Hypothalamus (tissue), 51 donors: ENCODE measurements at places on chromosomes 6 and 20.

DNA sequence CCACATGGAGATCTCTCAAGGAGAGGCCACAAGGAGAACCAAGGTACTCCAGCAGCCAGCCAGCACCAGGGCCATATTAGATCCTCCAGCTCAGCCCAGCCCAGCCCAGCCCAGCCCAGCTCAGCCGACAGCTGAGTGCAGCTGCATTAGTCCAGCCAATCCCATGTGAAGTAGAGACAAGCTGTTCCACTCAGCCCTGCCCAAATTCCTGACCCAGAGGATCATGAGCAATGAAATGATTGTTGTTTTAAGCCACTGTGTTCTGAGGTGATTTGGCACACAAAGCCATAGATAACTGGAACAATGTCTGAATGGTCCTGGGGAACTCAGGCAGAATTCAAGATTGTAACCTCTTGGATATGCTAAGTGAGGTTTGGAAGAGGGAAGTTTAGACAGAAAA lies 59.5 kb upstream of the BMP2 start:
- no peak for DNase-seq

DNA sequence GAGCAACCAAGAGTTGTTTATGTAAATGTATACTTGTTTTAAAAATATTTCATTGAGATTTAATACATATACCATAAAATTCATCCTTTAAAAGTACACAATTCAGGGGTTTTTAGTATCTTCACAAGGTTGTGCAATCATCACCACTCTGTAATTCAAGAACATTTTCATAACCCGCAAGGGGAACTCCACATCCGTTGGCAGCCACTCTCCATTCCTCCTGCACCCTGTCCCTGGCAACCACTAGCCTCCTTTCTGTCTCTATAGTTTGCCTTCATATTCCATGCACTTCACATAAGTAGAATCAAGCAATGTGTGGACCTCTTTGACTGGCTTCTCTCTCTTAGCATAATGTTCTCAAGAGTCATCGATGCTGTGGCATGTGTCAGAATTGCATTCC lies 104.2 kb upstream of the PDE10A start:
- DNase-seq = no peak

DNA sequence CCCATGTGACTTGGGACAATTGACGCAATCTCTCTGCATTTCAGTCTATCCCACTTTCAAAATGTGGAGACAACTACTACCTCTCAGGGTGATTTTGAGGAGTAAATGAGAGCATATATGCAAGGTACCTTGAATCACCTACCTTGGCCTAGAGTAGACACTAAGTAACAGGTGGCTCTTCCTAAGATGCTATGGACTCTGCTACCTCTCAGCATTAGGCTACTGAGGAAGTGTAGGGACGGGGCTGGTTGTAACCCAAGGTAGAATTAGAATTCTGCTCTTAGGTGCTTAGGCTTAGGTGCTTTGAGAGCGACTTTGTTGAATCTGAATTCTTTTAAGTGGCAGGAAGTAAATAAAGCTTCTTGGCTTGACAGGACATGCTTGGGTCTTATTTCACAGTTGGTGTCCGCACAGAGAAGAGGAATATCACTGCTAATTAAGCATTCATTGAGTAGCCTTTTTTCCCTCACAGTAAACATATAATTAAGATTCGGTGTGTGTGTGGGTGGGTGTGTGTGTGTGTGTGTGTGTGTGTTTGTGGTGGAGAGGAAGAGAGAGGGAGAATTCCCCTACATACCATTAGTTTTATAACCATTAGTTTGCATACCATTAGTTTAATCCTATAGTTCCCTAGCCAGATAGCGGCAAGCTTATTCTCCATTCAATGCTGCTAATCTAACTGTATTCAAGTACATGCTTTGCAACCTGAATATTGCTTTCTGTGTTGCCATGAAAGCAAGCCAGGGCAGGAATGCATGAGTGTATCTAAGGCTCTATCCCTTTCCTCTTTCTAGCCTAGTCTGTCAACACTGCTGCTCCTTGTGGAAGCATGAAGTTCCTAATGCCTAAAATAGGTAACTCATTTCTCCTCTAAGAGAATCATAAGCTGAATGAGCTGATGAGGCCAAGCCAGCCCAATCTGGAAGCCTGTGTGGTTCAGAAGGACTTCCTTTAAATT lies 112.5 kb downstream of the IPCEF1 start:
- no peak for DNase-seq

DNA sequence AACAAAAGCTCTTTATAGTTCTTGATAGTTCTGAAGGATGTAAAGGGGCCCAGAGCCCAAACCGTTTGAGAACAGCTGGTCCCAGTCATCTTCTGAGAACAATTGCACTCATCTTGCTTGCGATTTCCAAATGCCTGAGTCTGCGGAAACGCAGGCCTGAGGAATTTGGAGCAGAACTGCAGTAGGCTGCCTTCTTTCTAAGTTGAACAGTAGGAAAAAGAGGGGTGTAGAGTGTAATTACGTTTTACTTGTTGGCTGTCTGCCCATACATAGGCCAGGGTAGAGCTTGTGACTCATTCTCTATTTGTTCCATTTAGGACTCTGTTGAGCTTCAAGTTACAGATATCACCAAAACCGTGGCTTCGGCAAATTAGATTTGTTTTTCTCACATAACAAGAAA lies 42.0 kb upstream of the KIF16B start:
- no peak for DNase-seq

GRCh38 chr20:17860301-17861197 lies 108.0 kb downstream of the SNX5 start:
- no peak for DNase-seq

GRCh38 chr6:20933057-20933788 lies 399.0 kb downstream of the CDKAL1 start:
- DNase-seq = no peak

DNA sequence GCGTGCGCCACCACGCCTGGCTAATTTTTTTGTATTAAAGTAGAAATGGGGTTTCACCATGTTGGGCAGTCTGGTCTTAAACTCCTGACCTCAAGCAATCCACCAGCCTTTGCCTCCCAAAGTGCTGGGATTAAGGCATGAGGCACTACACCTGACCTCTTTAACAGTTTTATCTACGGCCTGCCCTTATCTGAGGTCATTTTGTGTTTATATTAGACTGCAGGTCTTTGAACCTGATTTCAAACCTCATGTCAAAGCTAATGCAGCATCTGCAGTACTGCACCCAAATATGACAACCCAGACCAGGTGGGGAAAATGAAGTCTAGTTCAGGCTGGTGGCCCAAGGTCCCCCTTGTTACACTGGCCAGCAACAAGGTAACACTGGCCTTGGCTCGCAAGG lies 89.3 kb upstream of the ARMC2 start:
- no peak for DNase-seq

DNA sequence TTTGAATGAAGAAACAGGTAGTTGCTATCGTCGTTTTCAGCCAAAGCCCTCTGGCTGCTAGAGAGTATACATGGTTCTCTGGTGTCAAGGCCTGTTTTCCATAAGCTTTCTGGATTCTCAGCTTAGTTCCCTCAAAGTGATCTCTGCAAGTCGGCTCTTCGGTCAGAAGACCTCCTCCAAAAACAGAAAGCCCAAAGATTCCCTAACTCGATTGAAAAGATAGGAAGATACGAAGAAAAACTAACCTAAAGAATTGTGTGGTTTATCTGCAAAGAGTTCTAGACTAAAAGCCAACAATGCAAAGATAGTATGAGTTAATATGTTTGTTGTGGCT lies 545 bp upstream of the ASCC3 start:
- no peak for DNase-seq

DNA sequence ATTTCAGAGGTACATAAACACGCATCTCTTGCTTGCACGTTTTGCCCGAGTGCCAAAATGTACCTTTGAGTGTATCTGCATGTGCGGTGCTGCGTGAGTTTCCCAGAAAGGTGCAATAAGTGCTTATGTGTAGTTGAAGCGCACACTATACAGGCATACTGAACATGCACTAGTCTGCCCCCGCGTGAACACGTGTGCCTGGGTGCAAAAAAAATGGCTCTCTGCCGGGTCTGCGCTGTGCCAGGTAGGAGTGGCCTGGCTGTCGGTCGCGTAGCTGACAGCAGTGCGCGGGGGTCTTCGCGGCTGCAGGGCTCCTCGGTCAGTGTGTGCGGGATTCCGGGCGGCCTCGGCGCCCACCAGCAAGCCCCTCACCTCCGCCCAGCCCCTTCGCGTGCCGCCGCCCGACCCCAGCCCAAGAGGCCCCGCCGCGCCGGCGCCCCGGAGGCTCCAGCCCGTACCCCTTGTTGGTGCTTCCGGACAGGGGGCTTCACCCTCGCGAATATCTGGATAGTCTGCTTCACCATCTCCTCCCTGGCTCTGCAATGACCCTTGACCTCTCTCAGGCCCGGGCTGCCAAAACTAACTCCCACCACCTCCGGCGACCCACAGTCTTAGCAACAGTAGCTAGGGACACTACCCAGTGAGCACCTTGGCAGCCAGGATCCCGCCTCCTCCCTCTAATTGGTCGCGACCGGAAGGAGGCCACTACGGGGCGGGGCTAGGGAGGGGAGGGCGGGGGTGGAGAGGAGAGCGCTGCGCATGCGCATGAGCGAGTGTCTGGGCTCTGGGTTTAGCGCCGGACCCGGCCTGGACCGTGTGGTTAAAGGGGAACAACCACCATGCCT lies at the start of gene KIF6:
KIF6 (minus strand) TSS at position 622 of the 845 bp plus-strand sequence; CDS start at position 524, 98 bp downstream.
- peak; percentile 94 for DNase-seq

DNA sequence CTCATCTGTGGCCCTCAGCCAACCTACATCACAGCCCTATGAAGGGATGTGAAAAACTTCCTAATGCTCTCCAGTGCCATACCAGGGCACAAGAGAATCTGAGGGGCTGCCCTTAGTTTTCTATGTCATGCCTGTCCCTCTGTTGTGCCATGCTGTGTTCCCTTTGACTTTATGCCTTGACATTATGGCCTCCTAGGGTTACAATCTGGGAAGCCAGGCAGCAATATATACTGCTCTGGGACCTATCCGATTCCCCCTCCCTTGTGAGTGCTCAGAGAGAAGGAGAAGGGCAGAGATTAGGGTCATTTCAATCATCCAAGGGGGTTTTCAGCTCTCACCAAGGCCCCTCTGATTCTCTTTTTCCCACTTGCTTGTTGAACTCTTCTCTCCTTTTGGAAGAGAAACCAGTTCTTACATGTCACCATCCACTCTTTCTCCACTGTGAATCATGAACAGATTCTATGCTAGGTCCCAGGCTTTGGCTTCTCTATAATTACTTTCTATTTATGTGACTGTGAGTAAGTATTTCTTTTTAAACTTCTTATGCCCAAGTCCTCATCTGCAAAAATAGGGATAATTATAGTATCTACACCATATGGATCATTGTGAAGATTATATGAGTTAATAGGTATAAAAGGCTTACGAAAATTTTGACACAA lies 14.2 kb upstream of the FRK start:
- no peak for DNase-seq

DNA sequence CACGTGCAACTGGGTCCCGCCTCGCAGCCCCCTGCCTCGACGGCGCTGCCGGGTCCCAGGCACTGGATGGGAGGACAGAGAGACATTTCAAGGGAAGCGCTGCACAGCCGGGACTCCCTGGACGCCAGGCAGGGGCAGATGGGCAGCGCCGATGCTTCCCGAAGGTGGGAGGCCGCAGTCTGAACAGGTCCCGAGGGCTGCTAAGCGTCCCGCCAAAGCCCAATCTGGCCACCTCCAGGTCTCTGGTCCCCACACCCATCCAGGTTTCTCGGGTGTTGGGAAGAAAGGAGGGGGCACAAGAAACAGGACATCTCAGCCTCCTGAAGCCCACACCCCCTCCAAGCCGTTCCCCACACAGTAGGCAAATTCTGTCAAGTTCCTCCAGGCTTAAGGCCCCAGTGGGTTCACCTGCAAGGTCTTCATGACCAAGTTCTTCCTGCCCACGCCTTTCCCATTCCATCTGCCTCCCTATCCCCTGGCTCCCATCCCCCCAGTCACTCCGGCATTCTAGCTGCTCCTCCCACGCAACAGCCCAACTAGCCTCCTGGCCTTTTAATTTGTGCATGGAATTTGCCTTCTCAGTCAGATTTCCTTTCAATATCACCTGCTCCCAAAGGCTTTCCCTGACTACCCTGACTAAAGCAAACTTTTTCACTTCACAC lies 5.4 kb upstream of the CPXM1 start:
- no peak for DNase-seq

DNA sequence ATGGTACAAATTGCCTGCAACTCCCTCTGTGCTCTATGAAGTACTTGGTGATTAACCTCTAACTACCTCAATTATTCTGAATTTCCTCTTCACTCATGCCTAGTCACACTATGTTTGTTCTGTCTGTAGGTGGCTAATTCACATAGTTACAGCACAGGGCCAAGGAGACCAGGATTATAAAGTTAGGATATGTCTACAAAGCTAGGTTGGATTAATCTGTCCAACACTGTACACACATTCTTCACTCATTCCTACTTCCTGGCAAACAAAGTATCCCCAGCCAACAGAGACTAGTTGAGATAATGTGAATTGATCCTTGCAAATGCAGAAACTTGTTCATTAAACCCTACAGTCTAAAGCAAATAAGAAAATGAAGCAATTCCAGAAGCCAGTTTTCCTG lies 269.8 kb downstream of the HACE1 start:
- DNase-seq = no peak

GRCh38 chr6:111530667-111531066 lies 47.6 kb upstream of the REV3L start:
- no peak for DNase-seq

DNA sequence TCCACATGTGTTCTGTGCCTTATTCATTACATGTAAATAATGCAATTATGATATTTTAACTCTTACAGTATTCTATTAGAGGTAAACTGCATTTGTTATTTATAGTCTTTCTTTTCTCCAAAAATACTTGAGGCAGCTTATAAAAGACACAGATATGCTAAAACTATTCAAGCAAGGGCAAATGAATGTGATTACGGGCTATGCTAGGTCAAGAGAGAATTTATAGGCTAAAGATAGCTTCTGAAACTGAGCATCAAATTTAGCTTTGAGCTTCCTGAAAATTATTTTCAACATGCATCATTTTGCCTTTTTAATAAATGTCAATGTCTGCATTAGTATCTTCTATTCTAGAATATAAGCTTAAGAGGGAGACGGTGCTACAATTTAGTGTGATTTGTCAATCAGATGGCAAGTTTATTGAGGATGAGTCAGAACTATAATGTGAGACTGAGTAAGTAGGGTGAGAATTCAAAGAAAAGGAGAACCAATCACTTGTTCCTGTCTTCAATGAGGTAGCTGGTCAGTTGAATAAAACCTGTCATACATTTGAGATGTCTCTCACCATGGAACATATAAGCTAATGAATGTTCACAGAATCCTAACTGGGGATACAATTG lies 669.4 kb upstream of the CITED2 start:
- DNase-seq = no peak

- no peak for DNase-seq
These were observed 155.8 kb downstream of the EYA4 start for GRCh38 chr6:133396984-133397348.

DNA sequence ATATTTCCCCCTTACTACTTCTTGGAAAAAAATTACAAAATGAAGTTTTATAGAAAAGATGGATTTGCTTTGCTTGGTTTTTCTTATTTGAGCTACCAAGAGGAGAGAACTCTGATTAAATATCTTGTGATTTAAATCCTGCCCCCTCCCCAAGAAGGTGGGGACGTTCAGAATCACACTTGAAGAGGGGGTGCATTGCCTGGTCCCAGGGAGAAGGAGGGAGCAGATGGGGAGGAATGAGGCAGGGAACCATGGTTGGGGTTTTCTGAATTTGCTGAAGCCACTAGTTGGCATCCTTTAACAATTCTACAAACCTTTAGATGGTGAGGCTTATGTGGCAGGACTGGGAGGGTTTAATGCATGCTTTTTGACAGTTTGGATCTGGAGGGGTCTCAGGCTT lies 5.5 kb downstream of the PCK1 start:
- no peak for DNase-seq
